ENCODE measurements at places on chromosomes 13 and 19.
A peak's percentile ranks its signal among the peaks of the same experiment; 100 is the strongest.

- no peak for DNase-seq
Observed at GRCh38 chr13:90365130-90365529, 982.4 kb upstream of the MIR17HG start.

GRCh38 chr19:4536798-4537197 lies 1.8 kb upstream of the PLIN5 start:
- no peak for DNase-seq

DNA sequence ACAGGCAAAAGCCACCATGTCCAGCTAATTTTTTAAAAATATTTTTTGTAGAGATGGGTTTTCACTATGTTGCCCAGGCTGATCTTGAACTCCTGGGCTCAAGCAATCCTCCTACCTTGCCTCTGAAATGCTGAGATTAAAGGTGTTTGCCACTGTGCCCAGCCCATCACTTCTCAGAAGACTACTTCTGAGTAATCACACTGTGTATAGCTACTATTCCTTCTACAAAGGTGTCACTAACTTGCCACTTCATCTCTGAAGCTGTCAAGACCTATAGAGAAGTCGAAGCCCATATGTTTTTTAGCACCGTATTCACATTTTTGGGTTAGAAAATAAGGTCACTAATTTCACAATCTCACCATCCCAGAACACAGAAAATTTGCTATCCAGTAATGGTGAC lies 36.0 kb upstream of the FNDC3A start:
- DNase-seq, result no peak

GRCh38 chr13:64867856-64868255 lies 2362.3 kb downstream of the PCDH9 start:
- DNase-seq, result no peak

GRCh38 chr19:10011974-10012373 lies 1.3 kb upstream of the RDH8 start:
- no peak for DNase-seq

GRCh38 chr19:1233115-1233667 lies 4.6 kb downstream of the CBARP start:
- no peak for DNase-seq

DNA sequence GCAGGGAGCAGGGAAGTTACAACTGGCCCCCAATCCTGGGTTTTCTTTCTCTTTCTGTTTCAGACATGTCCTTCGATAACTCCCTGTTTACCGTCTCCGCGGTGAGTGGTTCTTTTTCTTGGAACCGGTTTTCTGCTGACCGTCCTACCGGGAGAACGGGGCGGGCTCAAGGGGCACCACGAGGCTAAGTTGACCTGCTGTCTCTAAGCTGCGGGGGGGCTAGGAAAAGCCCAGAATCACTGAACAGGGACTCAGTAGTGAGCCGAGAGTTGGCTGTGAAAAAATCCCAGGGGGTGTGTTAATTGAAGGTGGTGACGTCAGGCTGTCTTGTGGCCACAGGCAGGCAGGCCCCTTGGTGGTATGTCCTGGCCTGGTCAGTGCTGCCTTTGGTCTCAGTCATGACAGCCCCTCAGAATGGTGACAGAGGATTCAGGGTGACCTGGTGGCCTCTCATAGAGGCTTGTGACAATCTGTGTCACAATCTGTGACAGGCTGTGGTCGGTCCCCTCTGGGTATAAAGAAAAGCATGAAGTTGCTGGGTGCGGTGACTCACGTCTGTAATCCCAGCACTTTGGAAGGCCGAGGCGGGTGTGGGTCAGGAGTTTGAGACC lies 8.1 kb upstream of the CARM1 start:
- no peak for DNase-seq

DNA sequence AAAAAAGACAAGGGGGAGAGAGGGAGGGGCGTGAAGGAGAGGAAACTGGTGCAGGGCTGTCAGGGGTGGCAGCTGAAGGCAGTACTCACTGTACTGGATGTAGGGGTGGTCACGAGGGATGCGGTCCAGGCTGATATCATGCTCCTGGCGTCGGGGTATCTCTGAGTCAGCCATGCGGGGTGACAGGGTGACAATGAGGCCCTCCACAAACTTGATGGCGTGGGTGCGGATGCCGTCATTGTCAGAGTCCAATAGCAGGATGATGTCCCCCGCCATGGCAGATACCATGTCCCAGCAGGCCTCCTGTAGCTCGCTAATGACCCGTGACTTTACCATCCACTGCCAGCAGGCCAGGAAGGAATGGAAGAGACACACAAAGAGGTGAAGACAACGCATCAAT lies 15.3 kb downstream of the SYMPK start:
- DNase-seq, result no peak

GRCh38 chr19:20661150-20661819 lies at the start of gene ZNF626:
Gene ZNF626, minus strand, starts transcription at chr19:20661571. Its CDS starts 125 bp downstream, at chr19:20661446.
- DNase-seq, result peak; percentile 87

- DNase-seq, result no peak
Observed at GRCh38 chr19:8149261-8150094, at the start of gene FBN3. Gene FBN3, minus strand, starts transcription at chr19:8149592. Its CDS starts 2,112 bp downstream, at chr19:8147480.

- DNase-seq, result no peak
Observed at GRCh38 chr13:96200810-96201209, 110.9 kb downstream of the HS6ST3 start.

DNA sequence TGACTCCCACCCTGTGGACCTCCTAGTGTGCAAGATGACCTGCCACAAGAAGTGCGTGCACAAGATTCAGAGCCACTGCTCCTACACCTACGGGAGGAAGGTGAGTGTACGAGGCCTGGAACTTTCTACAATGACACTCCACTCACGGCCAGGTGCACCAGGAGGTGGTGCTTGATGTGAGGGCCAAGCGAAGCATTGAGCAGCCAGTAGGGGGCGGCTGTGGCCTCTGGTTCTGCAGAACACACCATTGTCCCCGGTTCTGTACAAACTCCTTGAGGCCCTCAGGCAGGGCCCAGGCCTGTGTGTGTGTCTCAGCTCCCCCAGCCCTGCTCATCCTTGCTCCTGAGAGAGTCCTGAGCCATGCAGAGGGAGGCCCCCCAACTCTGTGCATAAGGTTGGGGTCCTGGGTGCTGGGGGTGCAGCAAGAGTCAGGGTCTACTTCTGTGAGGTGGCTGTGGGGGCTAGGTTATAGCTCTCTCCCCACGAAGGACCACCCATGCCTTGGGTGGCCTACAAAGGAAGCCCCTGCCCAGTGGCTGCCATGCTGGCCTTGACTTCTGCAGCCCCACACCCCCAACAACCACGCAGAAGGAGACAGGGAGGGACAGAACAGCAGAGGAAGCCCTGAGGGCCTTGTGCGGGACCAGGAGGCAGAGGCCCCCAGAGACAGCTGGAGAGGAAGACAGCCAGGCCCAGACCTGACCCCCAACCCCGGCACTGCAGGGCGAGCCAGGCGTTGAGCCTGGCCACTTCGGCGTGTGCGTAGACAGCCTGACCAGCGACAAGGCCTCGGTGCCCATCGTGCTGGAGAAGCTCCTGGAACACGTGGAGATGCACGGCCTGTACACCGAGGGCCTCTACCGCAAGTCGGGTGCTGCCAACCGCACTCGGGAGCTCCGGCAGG lies 9.7 kb upstream of the USE1 start:
- DNase-seq, result peak; percentile 32
